ENCODE measurements at places on chromosomes 3 and 15.

DNA sequence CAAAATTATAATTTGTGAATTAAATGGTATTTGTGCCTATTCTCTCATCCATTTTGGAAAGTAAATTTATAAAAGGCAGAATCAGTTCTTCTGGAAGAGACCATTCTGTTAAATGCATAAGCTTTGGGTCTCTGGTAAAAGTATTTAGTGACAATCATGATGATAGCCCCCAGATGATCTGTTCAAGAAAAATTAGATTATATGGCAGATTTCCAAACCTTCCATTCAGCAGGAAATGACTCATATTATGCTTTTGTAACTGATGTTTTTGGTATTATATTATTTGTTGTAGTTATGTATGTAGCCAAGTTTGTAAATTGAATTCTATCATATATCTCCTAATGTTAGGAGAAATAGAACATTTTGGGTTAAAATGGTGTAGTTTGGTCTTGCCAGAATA, 340.8 kb upstream of the DPH6 start:
- DNase-seq: no peak

DNA sequence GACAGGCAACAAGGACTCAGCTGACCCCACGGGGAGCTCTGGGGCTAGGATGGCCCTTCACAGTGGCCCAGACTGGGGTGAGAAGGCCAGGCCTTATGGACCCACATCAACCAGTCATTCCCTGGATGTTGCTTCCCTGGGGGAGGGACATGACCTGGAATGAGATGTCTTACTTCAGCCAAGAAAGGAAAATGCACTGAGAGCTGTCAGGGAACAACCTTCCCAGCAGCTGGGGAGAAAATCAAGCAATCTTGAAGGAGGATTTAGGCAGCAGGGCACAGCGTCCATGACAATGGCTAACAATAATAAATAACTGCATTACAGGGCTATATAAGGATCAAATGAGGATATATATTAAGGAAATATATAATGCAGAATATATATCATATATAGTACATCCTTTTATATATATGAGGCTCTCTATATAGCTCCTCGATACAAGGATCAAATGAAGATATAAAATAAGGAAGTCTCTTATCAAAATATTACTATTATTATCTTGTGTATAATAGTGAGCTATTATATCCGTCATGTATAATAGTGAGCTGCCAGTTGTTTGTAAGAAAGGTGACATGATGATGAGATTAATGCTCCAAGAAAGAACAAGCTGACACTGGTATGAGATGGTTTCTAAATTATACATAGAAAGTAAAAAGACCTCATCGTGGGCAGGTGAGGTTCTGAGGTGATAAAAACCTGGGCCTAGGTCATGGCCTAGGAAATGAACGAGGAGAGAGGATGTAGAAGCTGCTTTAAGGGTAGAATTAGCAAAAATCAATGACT, 117.8 kb upstream of the LIPC start:
- no peak for DNase-seq

GRCh38 chr3:146250449-146251382, at the start of gene PLSCR4:
Gene PLSCR4 (minus strand): TSS chr3:146251105. CDS start chr3:146222071, 29,034 bp downstream.
- no peak for DNase-seq

DNA sequence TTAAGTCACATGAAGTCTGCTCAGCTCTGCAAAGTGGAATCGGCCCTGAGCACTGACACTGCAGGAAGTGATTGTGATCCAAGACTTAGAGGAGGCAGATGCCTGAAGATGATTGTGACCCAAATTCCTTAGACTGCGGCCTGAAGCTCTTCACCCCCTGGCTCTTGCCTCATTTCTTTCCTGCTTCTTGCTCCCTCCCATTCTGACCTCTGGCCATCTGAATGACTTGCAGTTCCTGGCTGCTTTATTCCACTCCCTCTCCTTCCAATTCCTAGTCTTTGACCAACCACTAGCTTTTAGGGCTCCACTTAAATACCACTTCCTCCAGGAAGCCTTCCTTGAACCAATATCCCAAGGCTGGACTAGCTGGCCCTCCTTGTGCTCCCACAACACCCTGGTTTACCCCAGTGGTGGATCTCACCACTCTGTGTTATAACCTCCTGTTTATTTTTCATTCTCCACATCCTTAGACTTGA, 9.9 kb upstream of the EPB42 start:
- DNase-seq: no peak

DNA sequence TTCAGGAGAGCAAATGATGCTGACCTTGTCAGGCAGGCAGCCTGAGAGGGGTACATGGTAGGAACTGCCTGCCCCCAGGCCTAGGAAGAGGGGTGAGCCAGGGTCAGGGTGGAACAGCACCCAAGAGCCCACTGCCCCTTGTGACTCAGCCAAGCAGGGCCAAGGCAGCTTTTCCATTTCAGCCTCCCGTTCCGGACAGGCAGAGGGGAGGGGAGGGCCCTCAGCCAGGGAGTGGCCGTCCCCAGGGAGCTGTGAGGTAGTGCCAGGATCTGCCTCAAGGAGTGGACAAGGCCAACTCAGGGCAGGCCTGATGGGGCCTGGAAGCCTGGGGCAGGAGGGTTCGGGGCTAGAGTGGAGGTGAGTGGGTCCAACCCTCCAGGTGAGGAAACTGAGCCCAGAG, 5.1 kb upstream of the ANKRD63 start:
- DNase-seq: no peak

- DNase-seq: no peak
Measured at GRCh38 chr3:47741925-47742324, 39.8 kb downstream of the SMARCC1 start.

GRCh38 chr3:23624305-23624704, 181.4 kb upstream of the UBE2E1 start:
- no peak for DNase-seq

DNA sequence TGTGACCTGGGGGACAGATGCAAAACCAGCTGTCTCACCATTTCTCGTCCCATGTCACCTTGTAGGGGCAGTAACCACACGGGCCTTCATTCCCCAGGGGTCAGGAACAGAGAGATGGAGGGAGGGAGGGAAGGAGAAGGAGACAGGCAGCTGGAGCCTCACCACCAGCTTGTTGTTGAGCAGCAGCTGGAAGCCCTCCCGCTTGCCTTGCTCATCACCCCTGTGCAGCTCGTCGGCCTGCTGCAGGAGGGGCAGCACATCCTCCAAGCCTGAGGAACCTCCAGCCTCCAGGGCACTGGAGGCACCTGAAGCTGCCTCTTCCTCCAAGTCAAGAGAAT, 10.3 kb downstream of the RMDN3 start:
- DNase-seq: no peak
